ENCODE measurements at places on chromosomes 5 and 9. TPM values are rescaled to one million over a fixed set of nuclear protein-coding genes. Genes with fewer than 3 reads are reported as not detected.

GRCh38 chr9:76516350-76516749 is 57.4 kb downstream of the GCNT1 start:
- no peak for DNase-seq

DNA sequence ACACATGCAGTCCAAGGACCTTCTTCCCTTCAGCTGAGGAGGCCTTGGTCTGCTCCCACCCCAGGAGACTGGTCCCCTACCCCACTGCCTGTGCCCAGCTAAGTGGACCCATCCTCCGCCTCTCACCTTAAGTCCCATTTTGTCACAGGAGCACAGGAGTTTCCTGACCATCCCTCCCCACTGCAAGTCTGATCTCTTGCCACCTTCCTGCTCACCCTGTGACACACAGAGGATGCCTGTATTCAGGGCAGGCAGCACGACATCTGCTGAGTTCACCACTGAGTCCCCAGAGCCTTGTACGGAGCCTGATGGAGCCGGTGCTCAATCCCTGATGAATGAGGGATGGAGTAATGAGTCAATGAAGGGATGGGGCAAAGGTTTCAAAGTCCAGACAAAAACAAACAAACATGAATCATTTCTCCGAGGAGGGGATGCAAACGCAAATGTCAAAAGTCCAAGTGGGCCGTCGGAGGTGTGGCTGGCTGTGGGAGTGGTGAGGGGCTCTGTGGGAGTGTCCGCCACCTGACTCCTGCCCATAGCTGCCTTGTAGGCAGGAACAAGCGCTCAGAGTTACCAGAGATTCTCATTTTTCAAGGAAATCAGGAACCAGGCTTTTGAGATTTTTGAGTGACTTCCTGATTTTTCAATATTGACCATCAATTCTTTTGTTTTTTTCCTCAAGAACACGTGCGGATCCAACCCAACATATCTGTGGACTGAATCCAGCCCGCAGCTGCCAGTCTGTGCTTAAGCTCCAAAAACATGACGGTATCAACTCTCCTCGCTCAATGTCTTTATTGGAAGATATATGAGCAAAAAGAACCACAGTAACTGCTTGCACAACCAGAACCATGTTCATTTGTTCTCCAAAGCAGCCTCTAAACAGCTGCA is 4.4 kb downstream of the RAPGEF1 start:
- DNase-seq, result no peak

GRCh38 chr5:66969963-66970362 is 226.6 kb downstream of the CD180 start:
- DNase-seq, result no peak

DNA sequence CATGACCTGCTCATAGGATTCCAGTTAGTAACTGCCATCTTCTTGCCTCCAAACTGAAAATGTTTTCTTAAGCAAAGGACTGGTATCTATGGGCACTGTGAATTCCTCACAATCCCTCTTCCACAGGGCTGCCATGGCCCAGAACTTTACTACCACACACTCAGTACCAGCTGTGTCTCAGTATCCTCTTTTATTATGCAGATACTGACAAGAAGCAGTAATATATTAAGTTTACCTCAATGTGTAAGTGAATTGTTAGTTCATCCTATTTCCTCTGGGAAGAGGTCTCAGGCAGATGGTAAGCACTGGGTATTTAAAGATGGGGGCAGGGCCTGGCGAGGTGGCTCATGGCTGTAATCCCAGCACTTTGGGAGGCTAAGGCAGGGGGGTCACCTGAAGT is 320.8 kb upstream of the RFX3 start:
- no peak for DNase-seq

GRCh38 chr5:36669015-36669651 is 62.7 kb downstream of the SLC1A3 start:
- no peak for DNase-seq

GRCh38 chr9:37200433-37201005 is 80.1 kb downstream of the ZCCHC7 start:
- DNase-seq, result no peak

DNA sequence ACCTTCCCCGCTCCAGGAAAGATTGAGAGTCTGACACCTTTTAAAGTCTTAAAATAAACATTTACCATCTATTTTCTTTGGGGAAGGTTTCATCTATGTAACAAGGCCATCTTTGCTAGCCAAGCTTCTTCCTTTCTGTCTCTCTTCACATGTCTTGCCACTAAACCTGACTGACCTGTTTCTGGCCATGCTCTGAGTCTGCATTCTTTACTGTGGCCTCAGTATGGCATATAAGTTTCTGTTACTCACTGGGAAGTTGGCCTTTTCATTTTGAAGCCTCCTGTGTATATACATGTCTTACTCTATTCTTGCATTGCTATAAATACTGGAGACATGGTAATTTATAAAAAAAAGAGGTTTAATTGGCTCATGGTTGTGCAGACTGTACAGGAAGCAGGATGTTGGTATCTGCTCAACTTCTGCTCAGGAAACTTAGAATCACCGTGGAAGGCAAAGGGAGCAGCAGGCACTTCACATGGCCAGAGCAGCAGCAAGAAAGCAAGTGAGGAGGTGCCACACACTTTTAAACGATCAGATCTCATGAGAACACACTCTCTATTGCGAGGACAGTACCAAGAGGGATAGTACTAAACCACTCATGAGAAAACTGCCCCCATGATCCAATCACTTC is 48.1 kb downstream of the KCNV2 start:
- DNase-seq, result no peak

DNA sequence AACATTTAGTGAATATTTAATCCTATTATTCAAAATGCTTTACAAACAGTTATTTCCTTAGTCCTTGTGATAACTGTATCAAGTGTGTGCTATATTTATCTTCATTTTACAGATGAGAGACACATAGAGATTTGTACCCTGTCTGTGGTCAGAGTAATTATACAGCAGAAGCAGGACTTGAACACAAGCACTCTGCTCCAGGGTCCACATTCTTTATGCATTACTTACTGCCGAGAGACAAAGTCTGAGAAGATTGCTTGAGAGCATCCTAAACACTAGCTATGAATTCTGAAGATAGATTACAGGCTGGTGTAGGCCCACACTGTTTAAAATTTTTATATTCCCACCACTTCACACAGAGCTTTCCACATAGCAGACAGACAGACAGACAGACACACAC is 926.1 kb upstream of the DMAC1 start:
- DNase-seq, result no peak

DNA sequence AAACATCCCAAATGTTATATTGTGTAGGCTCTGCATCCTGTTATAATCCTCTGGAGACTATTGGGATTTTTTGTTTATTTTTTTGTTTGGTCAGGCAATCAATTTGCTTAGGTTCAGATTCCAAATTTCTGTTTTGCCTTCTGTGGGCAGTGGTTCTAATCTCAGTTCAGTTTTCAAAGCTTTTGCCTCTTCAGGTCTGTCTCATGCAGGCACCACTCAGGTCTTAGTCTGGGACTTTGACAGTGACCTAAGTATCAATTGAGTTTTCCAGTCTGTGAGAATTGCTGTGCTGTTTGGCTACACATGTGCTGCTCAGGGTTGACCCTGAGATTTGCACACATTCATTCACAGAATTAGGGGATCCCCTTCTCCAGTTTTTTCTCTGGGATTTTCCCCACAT is 14.1 kb downstream of the SNX2 start:
- no peak for DNase-seq

- DNase-seq, result no peak
These were observed 89.5 kb downstream of the EPB41L4A start for GRCh38 chr5:112329419-112330090.

- no peak for DNase-seq
These were observed 60.0 kb downstream of the RALGPS1 start for GRCh38 chr9:126974594-126974993.

- DNase-seq, result no peak
These were observed 494.2 kb upstream of the KLF4 start for GRCh38 chr9:107983762-107984161.

DNA sequence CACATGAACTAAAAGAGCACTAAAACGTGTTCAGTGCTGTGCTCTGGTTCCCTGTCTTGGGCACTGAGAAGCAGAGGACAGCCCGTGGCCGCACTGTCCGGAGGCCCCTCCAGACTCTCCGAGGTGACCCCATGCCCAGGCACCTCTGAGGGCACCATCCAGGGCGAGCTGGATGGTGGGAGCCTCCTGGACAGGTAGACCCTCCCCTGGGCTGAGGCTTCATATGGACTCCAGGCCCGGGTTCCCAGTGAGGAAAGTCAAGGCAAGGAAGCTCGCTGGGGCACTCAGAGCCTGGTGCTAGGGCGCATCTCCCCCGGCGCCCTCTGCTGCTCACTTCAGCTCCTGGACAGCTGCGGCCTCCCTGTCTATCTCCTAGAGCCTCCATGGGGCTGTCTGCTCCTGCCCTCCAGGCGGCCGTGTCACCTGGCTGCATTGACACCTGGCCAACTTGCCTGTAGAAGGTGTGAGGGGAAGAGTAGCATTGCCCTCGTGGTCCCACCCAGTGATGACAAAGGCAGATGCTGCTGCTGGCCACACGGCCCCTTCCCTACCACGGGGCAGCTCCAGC is 178.2 kb upstream of the IRX1 start:
- no peak for DNase-seq

DNA sequence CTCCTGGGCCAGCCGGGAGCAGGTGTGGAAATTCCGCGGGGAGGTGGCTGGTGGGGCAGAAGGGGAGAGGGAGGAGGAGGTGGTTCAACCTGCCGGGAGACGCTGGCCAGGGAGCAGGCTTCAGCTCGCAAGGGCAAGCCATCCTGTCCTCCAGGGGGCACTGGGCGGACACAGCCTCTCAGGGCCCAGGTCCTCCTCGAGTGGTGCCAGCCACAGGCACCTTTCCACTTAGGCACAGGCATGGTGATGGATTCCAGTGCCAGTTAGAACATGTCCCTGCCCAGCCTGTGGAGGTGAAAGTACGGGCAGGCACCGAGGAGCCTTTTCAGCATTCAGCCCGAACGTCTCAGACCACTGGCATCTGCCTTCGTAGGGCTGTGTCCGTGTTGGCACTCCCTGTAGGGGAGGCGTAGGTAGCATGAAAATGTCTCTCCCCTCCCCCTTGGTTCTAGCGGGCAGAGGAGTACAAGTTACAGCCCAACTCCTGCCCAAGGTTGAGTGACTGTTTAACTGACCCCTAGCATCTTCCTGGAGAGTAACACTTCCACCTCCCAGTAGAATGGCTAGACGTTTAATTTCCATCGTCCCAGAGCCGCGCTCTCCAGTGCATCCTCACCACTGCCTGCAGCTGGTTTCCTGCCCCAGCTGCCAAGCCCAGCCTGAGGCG is 48.9 kb downstream of the DAB2IP start:
- no peak for DNase-seq

DNA sequence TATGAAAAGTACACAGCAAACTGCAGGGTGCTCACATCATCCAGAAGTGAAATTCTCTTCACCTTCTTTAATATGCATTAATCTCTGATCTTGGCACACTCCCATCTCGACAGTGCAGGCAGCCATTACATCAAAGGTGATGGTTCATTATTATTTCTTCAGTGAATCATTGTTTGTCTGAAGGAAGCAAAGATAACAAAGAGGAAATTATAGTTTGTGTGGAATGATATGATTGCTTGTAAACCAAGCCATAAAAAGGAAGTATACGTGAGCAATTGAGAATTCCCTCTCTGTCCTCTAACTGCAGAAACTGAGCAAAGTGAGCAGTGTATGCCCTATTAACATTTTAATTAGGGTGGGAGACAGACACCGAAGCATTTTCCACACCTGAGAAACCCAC is 171.6 kb upstream of the PPP1R2B start:
- DNase-seq, result no peak

GRCh38 chr9:91868732-91869391 is 81.2 kb downstream of the ROR2 start:
- no peak for DNase-seq

GABRA1 gene
- not detected for total RNA-seq

CCNI2 gene
- total RNA-seq, result not detected

GNAQ gene
- total RNA-seq, result 58.8 TPM

ZNF366 gene
- 3.1 TPM for total RNA-seq

FAM221B gene
- total RNA-seq, result not detected

MUSK gene
- total RNA-seq, result 0.71 TPM

OCLN gene
- 8.5 TPM for total RNA-seq

KCNN2 gene
- total RNA-seq, result not detected

PCDHA9 gene
- total RNA-seq, result 0.35 TPM

S100Z gene
- total RNA-seq, result not detected

PPP2R2B gene
- 29.8 TPM for total RNA-seq

PCDHGA5 gene
- 12.5 TPM for total RNA-seq

RNF208 gene
- total RNA-seq, result 3.7 TPM
